ENCODE measurements at places on chromosomes 7 and 10. TPM values are rescaled to one million over a fixed set of nuclear protein-coding genes. Genes with fewer than 3 reads are reported as not detected.
A peak's percentile ranks its signal among the peaks of the same experiment; 100 is the strongest.

EPHA1 gene
- total RNA-seq = 11.6 TPM

DNA sequence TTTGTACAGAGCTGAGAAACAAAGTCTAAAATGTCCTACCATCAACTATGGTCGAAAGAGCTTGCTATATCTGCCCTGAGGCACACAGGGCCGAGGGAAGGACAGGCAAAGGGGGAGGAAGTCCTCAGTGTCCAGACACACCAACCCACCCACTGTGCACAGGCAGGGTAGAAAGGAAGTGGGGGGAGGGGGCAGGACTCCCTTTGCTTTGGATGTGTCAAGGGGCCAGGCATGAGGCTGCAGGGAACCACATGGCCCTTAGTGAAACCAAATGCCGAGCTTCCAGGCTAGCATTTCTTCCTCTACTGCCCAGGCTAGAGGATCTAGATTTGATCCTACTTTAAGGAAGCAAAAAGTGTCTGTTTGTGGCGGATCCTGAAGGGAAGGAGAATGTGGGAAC is 28.6 kb downstream of the KCNH2 start:
- DNase-seq = no peak

GRCh38 chr7:40881405-40881926 is 746.7 kb downstream of the SUGCT start:
- DNase-seq = no peak

DNA sequence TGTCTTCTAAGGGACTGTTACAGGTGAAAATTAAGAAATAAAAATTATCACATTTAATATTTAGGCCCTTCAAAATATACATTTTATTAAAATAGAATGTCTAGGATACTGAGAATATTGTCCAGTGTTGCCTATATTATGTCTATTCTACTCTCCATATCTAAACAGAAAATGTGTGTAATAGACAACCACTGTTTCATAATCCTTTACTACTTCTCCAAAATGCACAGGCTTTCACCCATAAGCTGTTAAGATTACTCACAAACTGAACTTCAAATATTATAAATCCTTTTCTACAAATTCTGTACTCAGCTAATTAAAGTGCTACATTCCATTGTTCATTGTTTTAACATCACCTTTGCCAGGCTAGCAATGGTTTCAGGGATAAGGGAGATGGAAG is 56.7 kb upstream of the TFEC start:
- no peak for DNase-seq

- DNase-seq = no peak
Measured at GRCh38 chr10:126504063-126504760, 115.9 kb upstream of the ADAM12 start.

- DNase-seq = no peak
Measured at GRCh38 chr10:107357033-107357432, 192.5 kb upstream of the SORCS1 start.

CCSER2 gene
- 65.5 TPM for total RNA-seq

DNA sequence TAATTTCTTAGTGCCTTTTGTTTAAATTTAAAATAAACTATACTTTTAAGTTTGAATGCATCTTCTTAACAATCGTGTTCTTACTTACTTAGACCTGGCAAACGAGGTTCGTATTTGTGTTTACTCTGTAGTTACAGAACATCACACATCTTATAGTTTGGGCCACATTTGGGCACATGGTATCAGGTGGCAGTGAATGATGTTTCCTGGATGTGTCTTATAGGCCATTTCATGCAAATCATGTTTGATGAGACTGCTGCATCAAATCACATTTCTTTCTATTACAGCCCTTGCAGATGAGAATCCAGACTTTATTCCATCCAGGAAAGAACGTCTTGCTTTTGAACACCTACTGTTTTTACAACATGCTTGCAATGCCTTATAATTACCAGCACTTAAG is 78.5 kb downstream of the RBM33 start:
- DNase-seq = no peak

DNA sequence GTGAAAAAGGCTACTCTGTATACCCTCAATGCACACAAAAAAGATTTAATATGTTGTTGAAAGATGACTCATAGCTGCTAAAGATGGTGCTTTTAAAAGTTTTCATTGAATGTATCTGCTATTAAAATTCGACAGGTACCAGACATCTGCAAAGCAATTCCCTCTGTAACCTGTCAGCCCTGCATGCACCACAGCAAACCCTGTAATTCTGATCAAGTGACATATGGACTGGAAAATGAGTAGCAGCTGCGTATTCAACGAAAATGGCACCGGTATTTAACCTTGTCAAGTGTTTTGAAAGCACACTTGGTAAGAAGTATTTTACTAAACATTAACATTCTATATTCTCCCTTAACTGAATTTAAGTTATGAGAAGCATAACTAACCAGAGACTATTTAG is 58.2 kb upstream of the PTPRN2 start:
- DNase-seq = no peak

FLNC gene
- 14.3 TPM for total RNA-seq

GRCh38 chr10:62816076-62816330 is 163 bp downstream of the EGR2 start:
- DNase-seq = no peak

GRCh38 chr10:10911471-10911921 is 106.2 kb upstream of the CELF2 start:
- peak; percentile 67 for DNase-seq

DNA sequence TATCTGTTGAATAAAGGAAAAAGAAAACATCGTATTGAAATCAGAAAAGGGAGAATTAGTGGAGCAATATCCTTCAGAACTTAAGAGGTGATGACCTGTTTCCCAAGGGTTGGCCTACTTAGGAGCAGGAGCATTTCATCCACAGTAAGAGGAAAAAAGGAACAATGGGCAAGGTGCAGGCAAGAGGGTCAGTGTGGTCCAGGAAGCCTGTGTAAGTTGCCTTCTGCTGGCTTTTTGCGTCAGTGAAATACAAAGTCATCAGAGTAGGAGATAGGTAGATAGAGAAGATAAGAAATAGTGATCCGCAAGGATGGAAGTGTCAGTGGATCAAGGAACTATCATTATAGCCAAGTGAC is 5.4 kb upstream of the ANKRD7 start:
- DNase-seq = no peak

ACTR3C gene
- 25.1 TPM for total RNA-seq

DNA sequence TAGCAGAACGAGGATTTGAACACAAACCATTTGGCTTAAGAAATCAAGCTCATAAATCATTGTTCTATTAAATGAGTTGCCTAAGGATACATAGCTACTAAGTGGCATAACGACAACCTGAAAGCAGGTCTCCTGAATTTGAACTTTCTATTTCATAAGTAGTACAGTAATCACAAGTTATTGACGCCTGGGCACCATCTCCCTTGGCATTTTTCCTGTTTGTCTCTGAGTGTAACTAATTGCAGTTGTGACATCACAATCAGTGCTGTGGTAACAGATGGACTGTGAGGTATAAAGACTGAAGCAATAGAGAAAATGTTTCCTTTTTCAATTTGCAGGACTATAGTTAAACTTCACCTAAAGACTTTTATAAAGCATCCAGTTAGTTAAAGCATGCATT is 6.4 kb upstream of the CSTF2T start:
- DNase-seq = no peak

- DNase-seq = no peak
Measured at GRCh38 chr10:80614576-80615416, 77.1 kb downstream of the SH2D4B start.

GRCh38 chr10:91567815-91568214 is 65.1 kb downstream of the PPP1R3C start:
- DNase-seq = no peak

GRCh38 chr7:127914693-127915092 is 116.5 kb downstream of the LRRC4 start:
- no peak for DNase-seq

DNA sequence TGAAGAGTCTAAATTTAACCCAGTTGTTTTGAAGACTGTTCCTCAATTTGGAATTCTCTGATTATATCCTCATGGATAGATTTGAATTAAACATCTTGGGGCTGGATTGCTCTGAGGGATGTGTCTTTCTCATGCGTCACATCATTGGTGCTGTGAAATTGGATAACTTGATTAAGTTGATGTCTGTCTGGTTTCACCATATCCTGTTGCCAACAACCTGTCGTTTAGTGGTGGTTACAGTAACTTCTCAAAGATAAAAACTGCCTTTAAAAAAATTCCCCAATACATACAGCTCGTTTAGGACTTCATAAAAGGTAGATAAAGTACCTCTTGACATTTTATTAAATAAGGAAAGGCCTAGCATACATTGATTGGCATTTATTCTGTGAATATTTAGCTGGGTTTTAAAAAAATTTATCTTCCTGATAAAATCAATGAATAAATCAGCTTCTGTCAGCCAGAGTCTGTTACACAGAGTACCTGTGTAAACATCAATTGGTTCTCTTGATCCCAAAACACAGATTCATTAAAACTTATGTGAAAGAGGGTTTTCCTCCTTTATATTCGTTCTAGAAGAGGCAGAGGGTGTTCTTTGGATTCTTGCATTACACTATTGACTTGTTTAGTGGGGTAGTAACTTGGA is 10.5 kb downstream of the CRCP start:
- DNase-seq = no peak

- no peak for DNase-seq
Measured at GRCh38 chr7:69531050-69531449, 67.2 kb upstream of the AUTS2 start.

DNA sequence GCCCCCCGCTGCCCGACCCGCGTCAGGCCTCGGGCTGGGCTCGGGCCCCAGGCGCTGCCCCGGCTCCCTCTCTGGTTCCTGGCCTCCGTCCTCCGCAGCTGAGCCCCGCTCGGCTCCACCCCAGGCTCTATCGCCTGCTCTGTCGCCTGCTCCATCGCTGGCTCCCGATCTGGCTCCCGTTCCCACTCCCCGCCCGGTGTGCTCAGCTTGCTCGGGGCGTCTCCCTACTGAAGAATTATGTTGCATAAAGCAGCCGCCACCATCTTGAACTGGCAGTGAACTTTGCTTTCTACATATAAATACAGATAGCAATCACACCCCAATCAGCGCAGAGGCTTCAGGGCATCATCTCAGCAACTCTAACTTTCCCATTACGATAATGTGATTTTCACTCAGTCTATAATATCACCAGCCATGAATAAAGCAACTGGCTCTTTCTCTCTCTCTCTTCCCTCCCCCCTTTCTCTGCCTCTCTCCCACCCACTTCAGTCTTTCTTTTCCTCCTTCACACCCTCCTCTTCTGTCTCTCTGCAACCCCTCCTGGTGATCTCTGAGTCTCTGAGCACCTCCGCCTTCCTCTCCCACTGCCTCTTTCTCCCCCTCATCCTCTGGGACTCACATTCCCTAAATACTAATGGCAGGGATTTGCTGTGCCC is 43.3 kb upstream of the BTRC start:
- DNase-seq = no peak

DNA sequence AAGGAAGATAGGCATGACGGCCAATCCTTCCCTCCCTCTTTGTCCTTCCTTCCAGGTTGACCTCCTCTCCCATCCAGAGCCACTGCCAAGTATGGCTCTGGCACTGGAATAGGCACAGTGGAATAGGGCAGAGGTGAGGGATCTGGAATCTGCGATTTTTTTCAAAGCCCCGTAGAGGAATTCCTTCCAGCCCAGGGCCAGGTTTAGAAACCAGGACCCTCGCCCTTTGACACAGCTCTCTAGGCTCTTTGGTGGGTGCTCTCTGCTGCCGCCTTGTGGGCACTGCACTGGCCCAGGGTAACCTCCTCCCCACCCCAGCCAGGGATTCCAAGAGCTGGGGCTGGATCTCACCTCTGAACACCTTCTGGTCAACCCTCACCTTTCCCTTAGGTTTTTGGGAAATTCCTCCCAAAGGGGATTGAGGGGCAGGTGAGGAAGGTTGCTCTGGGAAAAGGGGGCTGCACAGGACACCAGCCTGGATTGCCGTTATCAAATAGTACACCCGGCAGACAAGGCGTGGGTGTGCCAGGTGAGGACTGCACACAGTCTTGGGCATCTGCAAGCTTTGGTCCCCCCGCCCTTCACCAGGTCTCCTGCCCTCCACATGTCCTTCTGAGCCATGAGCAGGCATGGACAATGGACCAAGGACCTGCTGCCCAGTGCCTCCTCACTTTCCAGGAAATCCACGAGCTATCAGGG is 22.8 kb downstream of the C10orf105 start:
- DNase-seq = peak; percentile 40

- DNase-seq = no peak
Measured at GRCh38 chr7:128741491-128741890, 2.3 kb downstream of the CALU start.

FOXI2 gene
- total RNA-seq = not detected

DNA sequence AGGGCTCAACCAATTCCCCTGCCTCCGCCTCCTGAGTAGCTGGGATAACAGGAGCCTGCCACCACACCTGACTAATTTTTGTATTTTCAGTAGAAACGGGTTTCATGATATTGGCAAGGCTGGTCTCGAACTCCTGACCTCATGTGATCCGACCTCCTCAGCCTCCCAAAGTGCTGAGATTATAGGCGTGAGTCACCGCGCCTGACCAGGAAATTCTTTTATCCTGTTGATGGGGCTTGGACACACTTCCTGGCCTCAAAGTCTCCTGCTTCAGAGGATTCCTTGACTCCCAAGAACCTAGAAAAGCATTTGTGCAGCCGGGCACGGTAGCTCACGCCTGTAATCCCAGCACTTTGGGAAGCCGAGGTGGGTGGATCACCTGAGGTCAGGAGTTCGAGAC is 16.2 kb downstream of the ZNF425 start:
- DNase-seq = no peak

- DNase-seq = no peak
Measured at GRCh38 chr7:44849259-44849884, 1.5 kb upstream of the H2AZ2 start.

- DNase-seq = no peak
Measured at GRCh38 chr10:1316809-1317143, 260.6 kb downstream of the WDR37 start.

DNA sequence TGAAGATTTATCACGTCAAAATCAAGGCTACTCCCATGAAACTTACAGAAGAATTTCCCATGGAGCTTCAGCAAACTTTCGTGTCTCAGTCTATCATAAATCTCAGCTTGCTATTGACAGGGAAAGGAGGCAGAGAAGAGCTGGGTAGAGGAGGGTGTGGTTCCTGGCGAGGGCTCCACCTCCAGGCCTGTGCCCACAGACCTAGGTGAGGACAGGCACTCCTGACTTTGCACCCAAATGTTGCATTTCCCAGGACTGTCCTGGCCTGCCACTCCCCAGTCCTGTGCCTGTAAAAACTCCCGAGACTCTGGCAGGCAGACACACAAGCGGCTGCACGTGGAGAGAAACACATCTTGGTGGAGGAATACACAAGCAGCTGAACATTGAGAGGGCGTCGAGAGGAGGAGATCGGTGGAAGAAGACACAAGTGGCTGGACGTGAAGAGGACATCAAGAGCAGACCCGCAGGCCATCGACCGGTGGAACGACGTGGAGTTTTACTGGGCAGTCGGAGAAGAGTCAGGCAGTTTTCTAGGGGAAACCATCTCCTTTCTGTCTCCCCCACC is 145.1 kb downstream of the CTNNA3 start:
- no peak for DNase-seq

DNA sequence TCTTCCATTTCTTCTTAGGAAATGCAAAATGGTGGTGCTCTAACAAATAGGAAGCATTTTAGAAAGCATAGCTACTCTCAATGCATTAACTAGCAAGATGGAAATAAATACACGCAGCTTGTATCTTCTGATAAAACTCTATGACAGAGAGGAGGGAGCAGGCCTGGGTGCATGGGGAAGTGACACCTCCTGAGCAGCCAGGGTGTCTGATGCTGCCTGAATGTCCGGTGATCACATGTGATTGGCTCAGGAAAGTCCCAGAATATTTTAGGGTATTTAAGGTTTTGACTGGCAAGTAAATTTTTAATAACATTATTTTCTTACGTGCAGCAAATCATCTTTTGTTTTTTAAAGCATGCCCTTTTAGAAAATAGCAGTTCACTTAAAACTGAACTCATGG is 261.0 kb upstream of the KLF6 start:
- no peak for DNase-seq
